ENCODE measurements at places on chromosomes 6 and 20.

GRCh38 chr20:44616604-44616964, 34.2 kb downstream of the PKIG start:
- DNase-seq, result no peak

DNA sequence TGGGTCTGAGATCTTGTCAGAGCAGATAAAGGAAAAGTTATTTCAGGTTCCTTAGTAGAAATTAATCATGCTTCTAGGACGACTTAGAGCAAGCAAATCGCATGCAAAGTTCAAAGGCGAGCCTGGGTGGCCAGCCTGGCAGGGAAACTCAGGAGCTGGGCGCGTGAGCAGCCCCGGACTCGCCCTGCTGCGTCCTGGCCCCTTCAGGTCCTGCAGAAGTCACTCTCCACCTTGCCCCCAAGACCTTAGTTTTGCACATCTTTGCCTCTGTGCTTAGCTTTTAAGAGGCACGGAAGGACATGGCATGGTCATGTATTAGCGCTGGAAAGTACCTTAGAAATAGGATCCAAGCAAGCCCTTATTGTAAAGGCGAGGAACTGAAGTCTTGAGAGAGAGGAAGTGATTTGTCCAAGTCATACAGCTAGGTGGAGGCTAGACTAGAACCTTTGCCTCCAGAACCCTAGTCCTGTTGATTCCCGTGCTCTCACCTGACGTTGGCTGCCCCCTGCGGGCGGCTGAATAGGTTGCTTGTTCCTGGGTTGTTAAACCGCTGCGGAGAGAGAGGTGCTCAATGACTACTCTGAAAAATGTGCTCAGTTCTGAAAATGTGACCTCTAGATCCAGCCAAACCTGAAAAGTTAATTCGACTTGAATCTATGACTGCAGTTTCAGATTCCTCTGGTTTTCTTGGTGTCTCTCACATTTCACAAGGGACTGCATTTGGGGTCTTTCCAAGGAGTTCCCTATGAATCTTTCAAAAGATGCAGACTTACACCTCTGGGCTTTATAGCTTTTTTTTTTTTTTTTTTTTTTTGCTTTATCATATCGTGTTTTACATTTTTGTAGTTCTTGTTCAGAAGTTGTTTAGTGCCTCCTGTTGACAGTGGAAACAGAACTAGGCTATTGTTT, 2.7 kb downstream of the MYB start:
- peak; percentile 33 for DNase-seq

DNA sequence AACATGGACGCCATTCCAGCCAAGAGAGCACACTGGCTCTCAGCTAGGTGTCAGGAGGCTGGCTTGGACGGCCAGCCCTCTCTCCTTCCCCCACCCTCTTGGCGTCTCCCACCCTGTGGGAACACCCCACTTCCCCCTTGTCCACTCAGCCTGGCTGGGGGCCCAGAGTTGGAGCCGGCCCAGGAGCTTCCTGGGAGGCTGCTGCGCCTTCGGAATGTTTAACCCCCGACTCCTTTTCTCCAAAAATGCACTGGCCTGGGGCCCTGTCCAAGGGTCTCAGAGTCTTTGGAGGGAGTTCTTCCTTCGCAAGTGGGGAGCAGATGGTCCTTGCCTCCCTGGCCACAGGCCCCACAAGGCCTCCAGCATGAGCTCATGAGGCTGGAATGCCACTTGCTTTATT, 4.1 kb downstream of the ADAM33 start:
- DNase-seq, result peak; percentile 67

DNA sequence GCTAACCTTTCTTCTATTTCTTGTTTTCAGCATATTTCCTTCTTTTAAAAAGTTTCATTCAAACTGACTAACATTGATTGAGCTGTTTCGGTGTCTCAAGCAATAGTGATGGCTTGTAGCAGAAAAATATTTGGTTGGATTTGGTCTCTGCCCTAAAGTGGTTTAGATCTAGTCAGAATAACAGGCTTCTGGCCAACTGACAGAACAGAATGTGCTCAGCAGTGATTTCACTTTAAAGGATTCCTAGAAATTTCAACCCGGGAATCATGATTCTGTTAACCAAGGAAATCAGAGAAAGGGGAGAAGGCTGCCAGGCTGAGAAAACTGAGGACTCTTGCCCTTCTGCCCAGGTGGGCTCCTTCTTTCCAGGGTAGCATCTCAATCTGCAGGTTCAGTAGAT, 16.6 kb upstream of the GSTA1 start:
- DNase-seq, result peak; percentile 74

- DNase-seq, result peak; percentile 85
These were observed 3.9 kb upstream of the TEAD3 start for GRCh38 chr6:35500782-35501181.

DNA sequence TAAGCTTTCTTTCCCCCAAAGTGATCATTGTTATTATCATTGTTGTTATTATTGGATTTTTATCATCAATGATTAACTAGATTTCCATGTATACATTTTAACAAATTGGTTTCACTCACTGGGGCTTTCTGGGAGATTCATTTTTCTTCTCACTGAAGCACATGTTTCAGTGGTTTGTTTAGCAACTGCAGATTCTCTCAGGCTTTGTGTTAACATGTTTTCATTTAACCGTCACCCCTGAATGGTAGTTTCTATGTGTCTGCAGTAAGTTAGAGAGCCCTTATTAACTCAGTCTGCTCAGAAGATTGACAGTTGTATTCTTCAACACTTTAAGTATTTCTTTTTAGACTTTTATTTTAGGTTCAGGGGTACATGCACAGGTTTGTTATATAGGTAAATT, 12.4 kb downstream of the ZKSCAN4 start:
- DNase-seq, result no peak

- no peak for DNase-seq
These were observed 785 bp upstream of the THBD start for GRCh38 chr20:23050076-23050838.
